Prostate gland (tissue), 2 donors: ENCODE measurements at places on chromosomes 4 and X. TPM values are rescaled to one million over a fixed set of nuclear protein-coding genes. Genes with fewer than 3 reads are reported as not detected.

RASL11B gene
- total RNA-seq = 0.18 TPM

DNA sequence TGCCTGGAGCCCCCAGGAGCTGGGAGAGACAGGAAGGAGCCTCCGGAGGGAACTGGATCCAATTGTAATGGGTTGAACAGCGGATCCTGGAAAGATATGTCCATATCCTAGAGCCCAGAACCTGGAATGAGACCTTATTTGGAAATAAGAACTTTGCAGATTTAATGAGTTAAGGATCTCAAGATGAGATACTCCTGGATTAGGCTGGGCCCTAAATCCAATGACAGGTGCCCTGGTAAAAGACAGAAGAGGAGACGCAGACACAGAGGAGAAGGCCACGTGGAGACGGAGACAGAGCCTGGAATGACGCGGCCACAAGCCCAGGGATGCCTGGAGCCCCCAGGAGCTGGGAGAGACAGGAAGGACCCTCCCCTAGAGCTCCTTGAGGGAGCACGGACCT is 34.1 kb downstream of the P2RY8 start:
- H3K4me1 ChIP-seq = no peaks in the 10 kb centered on the region
- DNase-seq = no peak
- no peaks in the 10 kb centered on the region for H3K27me3 ChIP-seq
- H3K36me3 ChIP-seq = no peaks in the 10 kb centered on the region
- no peak overlapping the region for H3K4me3 ChIP-seq
- no peak overlapping the region for H3K27ac ChIP-seq

DNA sequence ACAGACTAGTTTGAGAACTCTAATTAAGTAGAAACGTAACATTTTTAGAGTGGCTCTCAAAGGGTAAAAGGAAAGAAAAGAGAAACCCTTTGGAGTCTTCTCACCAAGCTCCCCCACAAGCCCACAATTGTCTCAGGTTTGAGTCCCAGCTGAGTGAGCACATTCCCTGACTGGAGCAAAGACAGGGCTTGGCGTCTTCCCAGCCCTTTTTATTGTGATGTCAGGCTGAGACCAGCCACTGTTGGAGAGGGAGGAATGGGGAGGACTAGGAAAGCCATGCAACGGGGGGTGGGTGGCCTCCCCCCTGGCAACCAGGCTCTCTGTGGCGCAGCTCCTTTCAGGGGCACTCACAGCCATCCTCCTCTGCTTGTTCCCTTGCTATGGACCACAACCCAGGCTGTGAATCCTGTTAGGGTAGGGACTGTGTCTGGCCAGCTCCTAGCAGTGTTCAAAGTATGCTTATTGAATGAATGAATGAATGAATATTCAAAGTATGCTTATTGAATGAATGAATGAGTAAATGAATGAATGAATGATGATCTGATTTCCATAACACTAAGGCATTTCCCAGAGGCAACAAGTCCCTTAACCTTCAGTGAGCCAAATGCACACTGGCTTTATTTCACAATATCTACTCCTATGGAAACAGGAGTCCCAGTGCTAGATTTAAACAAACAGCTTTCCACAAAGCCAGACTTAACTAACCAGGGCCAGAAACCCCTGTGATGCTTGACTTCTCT is 413.3 kb downstream of the MID1IP1 start:
- H3K4me3 ChIP-seq = no peak overlapping the region
- no peaks in the 10 kb centered on the region for H3K27me3 ChIP-seq
- DNase-seq = no peak
- no peaks in the 10 kb centered on the region for H3K36me3 ChIP-seq

- H3K27ac ChIP-seq = no peak overlapping the region
- no peaks in the 10 kb centered on the region for H3K36me3 ChIP-seq
- no peak for DNase-seq
- H3K4me3 ChIP-seq = no peak overlapping the region
These were observed 5.6 kb downstream of the SDAD1 start for GRCh38 chr4:75985116-75985515.

DNA sequence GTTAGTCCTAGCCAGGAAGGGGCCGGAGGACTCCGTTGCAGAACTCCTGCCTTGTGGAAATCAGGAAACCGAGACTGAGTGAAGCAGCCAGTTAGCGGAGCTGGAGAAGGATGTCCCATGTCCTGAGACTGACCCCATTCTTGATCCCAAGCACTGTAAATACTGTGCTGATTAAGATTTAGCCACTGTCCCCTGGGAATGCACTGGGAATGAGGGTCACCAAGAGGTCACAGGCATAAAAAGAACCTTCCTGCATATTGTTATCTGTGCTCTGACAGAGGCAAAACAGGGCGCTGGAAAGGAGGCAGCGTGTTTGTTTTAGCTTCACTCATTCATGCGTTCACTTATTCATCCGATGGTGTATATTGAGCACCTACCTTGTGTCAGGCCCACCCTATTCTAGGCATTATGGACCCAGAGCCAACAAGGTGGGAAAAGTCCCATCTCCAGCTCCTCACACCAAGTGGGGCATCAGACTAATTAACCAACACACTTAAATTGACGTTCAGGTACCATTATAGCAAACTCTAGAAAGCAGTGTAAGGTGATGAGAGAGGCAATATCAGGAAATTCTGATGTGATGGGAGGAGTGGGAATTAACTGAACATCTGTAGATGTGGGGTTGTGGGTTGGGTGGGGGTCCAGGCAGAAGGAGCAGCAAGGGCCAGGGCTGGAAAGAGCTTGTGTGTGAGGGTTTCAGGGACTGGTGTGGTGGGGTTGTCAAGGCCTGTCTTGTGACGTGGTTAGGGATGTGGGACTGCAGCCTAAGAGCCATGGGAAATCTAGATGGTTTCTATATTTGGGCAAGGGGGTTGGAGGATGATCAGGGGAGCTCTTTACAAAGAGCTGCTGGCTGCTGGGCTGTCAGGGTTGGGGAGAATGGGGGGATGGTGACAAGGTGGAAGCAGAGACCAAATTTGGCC is 10.6 kb upstream of the SLC2A9 start:
- no peak for DNase-seq
- no peaks in the 10 kb centered on the region for H3K4me1 ChIP-seq
- H3K36me3 ChIP-seq = no peaks in the 10 kb centered on the region
- no peaks in the 10 kb centered on the region for H3K27me3 ChIP-seq
- no peak overlapping the region for H3K27ac ChIP-seq

FAM236C gene
- not detected for total RNA-seq

- H3K27me3 ChIP-seq = no peaks in the 10 kb centered on the region
- DNase-seq = peak; percentile 26
- peaks cover 4% of the 10 kb centered on the region for H3K4me1 ChIP-seq
- no peaks in the 10 kb centered on the region for H3K36me3 ChIP-seq
- H3K27ac ChIP-seq = no peak overlapping the region
These were observed 128.3 kb downstream of the UCHL1 start for GRCh38 chr4:41384992-41385391.

ANKRD17 gene
- 63.3 TPM for total RNA-seq
